ENCODE measurements at places on chromosomes 1 and 21. TPM values are rescaled to one million over a fixed set of nuclear protein-coding genes. Genes with fewer than 3 reads are reported as not detected.

The SEMA6C gene
- 8.2 TPM for total RNA-seq

DNA sequence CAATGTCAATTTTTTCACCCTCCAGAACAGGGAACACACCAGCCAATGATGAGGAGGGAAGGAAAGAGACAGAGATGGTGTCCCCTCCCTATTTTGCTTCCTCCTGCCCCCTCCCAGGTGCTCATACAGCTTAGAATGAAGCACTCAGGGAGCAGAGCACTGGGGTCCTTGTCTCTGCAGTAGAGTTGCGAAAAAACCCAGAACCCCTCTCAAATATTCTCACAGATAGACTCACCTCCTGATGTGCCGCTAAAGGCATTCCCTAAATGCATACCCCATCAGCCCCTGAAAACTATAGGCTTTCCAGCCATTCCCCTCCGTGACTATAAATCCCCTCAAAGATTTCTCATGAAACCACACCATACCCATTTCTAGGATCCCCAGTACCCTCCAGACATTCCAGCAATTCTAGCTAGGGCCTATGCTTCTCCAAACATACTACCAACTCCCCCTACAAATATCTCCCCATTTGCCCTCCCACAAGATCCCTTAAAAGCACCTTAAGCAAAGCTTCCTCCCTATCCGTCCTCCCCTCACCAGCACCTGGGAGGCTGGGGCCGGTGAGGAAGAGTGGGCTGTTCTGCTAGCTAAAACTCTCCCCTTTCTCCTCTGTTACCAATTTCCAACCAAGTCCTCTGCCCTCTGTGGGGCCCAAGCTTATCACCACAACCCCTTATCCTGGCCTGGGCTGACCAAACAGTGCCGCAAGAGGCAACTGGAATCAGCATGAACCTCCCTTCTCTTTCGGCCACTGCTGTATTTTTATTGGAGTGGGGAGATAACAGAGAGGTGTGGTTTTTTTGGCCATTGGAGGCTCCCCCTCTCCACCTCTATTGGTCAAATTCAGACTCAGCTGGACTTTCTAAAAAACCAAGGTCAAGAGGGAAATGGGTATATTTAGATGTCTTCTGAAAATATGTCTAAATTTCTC is 54.7 kb downstream of the RHBG start:
- no peak for DNase-seq

DNA sequence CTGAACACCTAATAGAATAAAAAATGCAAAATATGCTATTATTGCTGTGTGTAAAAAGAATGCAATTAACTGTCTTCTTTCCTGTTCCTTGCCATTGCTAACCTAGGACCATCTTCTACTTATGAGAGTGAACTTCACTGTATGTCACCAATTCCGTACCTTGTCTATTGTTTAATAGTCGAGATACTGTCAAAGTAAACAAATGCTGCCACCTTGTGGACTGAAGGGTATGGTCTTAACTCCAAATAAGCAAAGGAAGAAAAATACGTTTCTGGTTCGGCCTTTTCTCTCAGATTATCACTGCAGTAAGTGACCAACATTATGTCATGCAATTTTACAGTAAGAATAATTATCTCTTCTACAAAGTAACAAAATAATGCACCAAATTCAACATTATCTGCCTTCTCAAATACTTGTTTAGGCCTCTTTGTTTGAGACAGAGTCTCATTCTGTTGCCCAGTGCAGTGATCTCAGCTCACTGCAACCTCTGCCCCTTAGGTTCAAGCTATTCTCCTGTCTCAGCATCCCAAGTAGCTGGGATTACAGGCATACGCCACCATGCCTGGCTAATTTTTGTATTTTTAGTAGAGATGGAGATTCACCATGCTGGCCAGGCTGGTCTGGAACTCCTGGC is 133.4 kb downstream of the COP1 start:
- DNase-seq: peak; percentile 52

DNA sequence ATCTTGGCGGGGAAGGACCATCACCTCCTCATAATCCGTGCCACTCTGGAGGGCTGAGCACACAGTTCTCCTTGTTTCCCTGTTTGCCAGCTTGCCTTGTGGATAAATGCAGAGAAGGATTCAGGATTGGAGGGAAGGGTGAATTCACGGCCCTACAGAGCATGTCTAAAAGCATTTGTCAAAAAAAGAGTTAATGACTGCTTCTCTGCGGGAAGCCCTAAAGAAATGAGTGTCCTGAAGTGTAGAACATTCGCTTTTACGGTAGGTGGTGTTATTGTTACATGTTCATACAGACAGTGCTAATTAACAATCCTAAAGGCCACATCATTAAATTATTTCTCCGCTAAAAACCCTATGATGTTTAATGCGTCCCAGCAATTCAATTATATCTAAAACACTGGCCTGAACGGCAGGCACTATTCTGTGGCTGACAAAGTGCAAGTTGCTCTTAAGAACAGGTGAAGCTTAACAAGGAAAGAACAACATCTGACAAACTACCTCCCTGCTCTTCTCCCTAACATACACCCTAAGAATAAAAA is 112.3 kb upstream of the NFIA start:
- no peak for DNase-seq

GRCh38 chr1:26373789-26374188 is 1.2 kb upstream of the ZNF683 start:
- no peak for DNase-seq

- DNase-seq: no peak
Measured at GRCh38 chr1:13994386-13994785, 294.4 kb downstream of the PRDM2 start.
